Right renal pelvis (tissue), 4 donors: ENCODE measurements at places on chromosomes 12 and 14. TPM values are rescaled to one million over a fixed set of nuclear protein-coding genes. Genes with fewer than 3 reads are reported as not detected.

DNA sequence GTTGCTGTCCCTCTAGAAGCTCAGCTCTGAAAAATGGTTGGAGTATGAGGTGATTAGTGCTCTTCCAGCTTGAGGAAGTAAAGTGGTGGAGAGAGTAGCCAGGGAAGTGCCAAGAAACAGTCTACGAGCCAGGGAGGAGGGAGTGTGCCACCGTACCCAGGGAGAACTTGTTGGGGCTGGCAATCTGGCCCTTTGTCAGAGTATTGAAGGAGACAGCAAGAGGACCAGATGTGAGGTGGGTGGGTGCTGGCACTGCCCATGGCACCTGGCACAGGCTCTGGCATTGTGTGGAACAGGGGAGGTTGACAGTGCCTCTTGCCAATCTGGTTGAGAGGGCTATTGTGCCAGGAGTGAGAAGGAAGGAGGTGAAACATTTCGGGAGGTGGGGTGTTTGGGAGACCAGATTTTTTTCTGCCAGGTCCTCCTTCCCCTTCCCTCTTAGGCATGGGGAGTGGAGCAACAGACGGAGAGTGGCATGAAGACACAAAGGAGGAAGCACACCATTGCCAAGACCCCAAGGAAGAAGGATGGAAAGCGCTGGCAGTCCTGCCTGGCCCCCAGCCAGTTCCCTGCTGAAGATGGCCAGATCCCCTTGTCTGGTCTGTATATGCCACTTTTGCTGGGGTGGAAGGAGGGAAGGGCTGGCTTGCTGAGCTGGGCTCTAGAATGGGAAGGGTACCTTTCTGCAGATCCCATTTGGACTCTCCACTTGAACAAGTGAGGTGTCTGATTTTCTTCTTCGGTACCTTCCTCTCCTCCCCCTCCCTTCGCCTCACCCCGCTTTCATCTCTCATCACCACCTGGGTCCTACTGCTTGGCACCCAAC, 37.5 kb downstream of the ZFHX2 start:
- DNase-seq: no peak

- no peak for DNase-seq
Observed at GRCh38 chr12:11795913-11796459, 146.5 kb downstream of the ETV6 start.

GRCh38 chr14:65101631-65102440, 481 bp downstream of the MAX start:
- DNase-seq: no peak

- DNase-seq: no peak
Observed at GRCh38 chr14:76887191-76887590, 61.0 kb downstream of the LRRC74A start.

DNA sequence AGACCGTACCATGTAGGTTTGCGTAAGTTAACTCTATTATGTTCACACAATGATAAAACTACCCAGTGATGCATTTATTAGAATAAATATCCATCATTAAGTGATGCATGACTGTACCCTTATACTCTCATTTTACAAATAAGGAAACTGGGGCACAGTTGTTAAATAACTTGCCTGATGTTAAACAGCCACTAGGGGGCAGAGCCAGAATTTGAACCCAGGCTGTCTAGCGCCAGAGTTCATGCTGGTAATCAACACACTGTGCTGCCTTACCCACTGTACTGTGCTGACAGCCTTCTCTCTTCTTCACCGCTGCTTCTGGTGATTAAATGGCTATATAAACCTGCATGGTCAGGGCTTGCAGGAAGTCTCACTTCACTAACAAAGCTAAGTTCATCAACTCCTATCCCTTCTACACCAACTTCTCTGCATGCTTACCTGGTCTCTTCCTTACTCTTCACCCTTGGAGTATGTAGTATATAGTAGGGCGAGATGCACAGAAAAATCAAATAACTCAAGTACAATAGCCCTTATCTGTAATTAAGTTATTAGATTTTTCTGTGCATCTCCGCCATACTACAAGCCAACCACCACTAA, 43.6 kb upstream of the APPL2 start:
- DNase-seq: peak; percentile 8

DNA sequence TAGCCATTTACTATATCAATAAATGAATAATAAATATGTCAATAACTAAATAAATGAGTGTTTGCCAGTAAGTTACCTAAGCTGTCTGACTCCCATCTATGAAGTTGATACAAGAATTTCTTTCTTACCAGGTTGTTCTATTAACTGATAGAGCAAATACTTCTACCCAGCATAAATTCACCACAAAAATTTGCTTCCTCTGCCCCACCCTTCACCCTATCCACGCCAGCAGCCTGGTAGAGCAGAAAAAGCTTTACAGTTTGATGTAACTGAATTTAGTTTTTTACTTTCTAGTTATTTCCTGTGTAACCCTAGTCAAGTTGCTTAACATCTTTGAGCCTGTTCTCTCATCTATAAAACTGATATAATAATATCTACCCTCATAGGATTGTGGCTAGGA, 94.9 kb upstream of the SLC16A7 start:
- DNase-seq: no peak

The OASL gene
- 0.13 TPM for polyA plus RNA-seq

The CCDC177 gene
- polyA plus RNA-seq: 0.13 TPM

The ANKRD33 gene
- polyA plus RNA-seq: 0.27 TPM

The RTL1 gene
- not detected for polyA plus RNA-seq
